ENCODE measurements at places on chromosomes 11 and 22.

- DNase-seq, result no peak
Observed at GRCh38 chr22:32752326-32752725, 49.2 kb upstream of the TIMP3 start.

GRCh38 chr11:14975252-14975587 lies 3.1 kb upstream of the CALCA start:
- DNase-seq, result no peak

DNA sequence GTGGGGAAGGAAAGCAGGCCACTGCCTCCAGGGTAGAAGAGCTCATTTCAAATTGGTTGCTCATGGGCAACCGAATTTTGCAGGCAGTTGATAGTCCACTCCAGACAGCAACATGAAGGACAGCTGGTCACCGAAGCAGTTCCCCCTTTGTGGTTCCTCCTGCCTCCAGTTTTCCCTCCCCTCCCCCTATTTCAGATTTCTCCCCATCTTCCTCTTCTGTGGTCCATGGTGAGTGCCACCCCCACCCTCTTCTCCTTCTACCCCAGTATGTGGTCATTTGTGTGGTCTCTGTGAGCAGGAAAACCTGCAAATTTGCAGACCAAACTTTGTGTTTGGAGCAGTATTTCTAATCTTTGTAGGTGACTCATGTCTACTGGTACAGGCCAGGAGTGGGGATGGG lies 38.2 kb upstream of the PAK1 start:
- DNase-seq, result no peak

- no peak for DNase-seq
Observed at GRCh38 chr22:49789289-49790141, 38.2 kb downstream of the BRD1 start.

DNA sequence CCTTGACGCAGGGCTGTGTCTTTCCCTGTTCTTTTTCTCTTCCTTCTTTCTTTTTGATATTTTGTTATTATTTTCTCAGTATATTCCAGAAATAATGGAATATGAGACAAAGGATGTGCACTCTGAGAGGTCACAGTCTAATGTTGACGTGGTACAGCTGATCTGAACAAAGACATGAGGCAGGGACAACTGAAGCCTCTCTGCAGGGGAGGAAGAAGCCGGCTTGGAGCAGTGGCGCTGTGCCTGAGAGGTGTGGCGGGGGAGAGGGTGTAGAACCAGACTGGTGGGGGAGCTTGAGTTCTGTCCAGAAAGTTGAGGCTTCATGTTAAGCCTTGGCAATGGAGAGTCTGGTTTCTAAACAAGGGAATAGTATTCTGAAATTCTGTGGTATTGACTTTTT lies 34.7 kb downstream of the ADAMTS15 start:
- DNase-seq, result no peak

- DNase-seq, result no peak
Observed at GRCh38 chr11:114400915-114401223, 403 bp downstream of the RBM7 start.

- no peak for DNase-seq
Observed at GRCh38 chr22:45211435-45211834, 29.3 kb downstream of the KIAA0930 start.

- no peak for DNase-seq
Observed at GRCh38 chr11:33926671-33927552, 35.0 kb upstream of the LMO2 start.

GRCh38 chr11:103792981-103793468 lies 243.4 kb upstream of the DDI1 start:
- DNase-seq, result no peak

GRCh38 chr22:38353142-38353629 lies 36.0 kb upstream of the CSNK1E start:
- peak; percentile 61 for DNase-seq

DNA sequence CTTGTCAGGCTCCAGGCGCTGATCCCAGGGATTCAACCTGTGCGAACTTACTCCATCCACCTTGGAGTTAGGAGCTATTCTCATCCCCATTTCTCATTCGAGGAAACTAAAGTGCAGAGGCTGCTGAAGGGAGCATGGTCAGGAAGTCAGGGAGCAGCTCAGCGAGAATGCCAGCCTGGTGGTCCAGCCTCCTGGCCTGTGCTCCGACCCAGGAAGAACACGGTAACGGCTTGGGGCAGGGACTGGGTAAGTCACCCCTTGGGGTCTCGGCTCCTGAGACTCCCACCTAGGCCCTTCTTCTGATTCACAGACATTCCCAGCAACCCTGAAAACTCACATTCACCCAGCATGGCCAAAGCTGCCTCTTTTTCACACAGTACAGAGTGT lies 132.8 kb downstream of the CRYBB2 start:
- DNase-seq, result no peak

DNA sequence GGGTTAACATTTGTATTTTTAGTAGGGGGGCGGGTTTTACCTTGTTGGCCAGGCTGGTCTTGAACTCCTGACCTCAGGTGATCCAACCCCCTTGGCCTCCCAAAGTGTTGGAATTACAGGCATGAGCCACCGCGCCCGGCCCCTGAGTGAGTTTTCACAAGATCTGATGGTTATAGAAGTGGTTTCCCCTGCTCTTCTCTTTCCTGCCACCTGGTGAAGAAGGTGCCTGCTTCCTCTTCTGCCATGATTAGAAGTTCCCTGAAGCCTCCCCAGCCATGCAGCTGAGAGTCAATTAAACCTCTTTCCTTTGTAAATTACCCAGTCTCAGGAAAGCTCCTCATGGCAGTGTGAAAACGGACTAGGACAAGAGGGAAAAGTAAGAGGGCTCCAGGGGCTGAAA lies 259.1 kb upstream of the PLET1 start:
- DNase-seq, result no peak

DNA sequence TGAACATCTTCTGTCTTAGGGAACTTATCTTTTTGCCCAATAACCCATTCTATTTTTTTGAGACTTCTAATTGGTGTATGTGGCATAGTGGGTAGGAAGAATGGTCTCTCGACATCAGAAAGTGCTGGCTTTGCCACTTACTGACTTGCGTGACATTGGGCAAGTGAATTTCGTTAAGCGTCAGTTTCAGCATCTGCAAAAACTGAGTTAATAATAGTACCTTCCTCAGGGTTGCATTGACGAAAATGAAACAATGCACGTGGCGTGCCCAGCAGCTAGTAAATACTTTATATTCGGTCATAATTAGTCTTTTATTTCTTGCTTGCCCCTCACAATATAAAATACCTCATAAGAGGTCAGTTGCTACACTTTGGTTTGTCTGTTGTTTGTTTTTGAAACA lies 12.5 kb upstream of the GRIK4 start:
- no peak for DNase-seq

GRCh38 chr11:22720457-22720856 lies 54.0 kb downstream of the GAS2 start:
- DNase-seq, result no peak

GRCh38 chr11:86741839-86742805 lies 58.2 kb upstream of the PRSS23 start:
- DNase-seq, result no peak

- no peak for DNase-seq
Observed at GRCh38 chr11:36488096-36488495, 22.0 kb downstream of the TRAF6 start.

DNA sequence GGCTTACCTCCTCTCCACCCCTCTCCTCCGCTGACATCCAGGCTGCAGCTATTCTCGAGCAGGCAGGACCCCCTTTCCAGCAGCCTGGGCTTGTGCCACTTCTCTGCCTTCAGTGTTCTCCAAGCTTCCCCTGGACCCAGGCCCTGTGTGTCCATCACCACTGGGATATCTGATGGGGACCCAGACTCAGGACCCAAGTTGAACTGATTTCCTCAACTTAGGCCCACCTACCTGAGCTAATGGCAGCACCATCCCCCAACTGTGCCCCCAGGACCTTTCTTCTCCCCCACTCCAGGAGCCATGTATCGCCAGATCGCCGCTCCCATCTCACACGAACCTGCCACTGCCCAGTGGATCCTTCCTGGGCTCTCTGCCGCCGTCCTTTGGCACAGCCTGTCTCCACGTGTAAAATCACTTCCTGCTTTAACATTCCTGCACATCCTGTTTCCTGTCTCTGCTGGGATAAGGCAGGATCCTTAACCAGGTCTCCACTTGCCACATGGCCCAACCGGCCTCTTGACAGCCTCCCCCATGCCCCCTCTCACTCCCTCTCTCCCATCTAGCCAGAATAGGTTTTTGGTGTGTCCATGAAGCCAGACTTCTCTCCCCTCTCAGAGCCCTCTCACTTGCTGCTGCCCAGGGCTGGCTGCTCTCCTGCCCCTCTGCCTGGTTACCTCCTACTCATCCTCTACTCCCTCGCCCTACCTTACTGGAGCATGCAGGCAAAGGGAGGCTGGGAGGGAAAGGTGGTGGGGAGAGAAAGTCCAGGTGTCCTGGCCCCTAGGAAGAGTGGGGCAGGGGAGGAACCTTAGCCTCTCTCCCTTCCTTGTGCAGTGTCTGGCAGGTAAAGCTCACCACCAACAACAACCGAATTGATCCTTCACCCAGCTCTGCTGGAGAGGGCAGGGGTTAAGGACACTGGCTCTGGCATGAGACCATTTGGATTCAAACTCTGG lies 9.4 kb downstream of the SPATA19 start:
- DNase-seq, result no peak

DNA sequence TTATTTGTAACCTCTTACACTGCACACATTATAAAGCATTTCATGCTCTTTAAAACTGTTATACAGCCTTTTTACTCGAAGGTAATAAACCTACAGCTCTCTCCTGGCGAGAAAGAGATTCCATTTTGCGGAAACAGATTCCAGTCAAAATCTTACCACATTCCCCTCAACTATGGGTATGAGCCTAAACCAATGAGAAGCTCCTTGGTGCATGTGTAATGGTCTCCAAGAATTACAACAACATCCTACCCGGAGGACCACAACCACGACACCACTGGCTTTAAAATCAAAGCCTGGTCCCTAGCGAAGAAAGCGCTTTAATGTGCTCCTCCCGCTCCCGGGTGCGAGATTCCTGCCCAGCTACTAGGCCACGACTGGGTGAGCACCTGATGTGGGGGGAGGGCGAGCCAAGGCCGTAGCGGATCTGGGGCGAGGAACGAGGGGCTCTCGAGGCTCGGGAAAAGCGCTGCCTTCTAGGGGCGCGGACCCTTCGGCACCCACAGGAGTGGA lies 821 bp downstream of the CELF1 start:
- no peak for DNase-seq

DNA sequence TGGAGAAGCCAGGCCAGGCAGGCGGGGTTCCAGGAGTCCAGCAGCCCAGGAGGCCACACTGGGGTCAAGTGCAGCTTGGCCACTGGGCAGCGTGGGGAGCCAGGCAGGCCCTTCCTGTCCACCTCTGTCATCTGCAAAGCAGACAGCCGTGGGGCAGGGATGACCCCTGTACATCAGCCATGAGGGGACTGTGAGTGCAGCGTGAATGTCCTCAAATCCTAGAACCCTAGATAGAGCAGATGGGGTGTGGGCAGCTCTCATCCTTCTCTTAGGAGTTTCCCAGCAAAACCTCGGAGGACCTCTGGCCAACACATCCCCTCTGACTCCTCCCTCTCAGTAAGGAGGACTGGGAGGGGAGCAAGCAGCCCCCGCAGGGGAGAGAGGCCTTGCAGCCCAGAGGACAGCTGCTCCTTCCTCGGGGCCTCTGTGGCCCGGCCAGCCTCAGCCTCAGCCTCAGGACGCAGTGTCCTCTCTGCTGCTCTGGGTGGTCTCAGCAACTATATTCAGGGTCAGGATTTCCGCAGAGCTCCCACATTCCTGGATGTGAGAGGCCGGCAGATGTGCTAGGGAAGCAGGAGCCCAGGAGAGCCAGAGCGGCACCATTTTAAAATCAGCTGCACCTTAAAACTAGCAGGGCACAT lies 820.5 kb downstream of the BRD1 start:
- DNase-seq, result no peak

GRCh38 chr11:57630171-57630570 lies 19.5 kb downstream of the YPEL4 start:
- DNase-seq, result no peak

DNA sequence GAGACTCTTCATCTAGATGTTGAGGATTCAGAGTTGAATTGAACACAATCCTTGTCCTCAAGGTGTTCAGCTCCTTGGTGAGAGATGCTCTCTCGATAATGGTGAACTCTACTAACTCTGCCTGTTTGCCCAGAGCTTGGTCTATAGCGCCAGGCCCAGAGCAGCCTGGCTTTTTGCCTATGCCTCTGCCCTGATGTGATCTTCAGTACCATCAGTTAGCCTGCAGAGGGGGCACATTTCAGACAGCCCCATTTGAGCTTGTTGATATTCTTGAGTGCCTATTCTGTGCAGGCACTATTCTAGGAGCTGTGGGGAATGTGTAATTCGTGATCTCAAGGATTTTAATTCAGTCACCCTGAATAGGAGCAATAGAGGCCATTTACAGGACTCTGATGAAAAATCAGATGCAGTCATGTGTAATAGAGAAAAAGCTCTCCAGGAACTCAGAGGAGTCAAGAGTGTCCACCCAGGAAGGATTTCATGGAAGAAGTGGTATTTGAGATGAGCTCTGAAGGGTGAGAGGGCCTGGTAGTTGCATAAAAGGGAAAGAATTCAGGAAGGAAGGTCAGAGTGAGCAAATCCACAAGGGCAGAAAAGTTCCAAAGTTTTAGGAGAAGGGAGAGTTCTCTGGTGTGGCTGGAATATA lies 19.3 kb downstream of the GTPBP1 start:
- peak; percentile 37 for DNase-seq

GRCh38 chr22:24037851-24038765 lies 27.0 kb downstream of the CABIN1 start:
- no peak for DNase-seq

DNA sequence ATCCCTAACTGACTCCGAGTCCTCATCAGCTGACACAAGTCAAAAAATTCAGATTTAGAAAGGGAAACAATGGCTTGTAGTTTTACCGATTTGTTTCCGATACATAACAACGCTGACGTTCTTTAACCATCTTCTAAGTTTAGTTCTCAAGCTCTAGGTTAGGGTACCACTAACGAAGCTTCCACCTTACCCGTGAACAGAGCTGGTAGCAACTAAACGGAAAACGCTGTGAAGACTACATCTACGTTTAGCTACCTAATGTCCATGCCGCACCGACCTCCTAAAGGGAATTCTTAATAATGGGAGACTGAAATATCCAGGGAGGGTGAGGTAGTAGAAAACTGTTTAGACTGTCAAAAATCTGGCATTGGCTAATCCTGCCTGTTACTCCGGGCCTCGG lies 1.0 kb downstream of the NUP98 start:
- no peak for DNase-seq

- no peak for DNase-seq
Observed at GRCh38 chr11:71178076-71178475, 74.3 kb downstream of the SHANK2 start.

DNA sequence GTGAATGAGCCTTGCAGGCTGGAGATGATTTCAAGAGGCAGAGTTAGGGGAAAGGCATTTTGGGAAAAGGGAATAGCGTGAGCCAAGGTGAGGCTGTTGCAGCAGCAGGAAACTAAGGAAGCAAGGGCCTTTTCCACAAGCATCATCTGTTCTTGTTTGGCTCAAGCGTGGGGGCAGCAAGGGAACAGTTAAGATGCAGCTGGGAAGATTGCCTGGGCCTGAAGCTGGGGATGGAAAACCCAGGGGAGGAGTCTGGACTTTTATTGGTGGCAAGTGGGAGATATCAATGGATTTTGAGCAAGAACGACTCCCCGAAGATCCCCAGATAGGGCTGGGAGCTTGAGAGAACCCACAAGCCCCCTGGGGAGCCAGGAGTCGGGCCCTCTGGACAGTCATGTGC lies 27.3 kb upstream of the PICK1 start:
- no peak for DNase-seq
